D721Med (cell line): ENCODE measurements at places on chromosomes 16 and 17.

GRCh38 chr17:8647956-8648355 is 17.4 kb upstream of the MYH10 start:
- DNase-seq, result no peak

GRCh38 chr16:29662729-29663015 is 375 bp upstream of the SPN start:
- no peak for DNase-seq

DNA sequence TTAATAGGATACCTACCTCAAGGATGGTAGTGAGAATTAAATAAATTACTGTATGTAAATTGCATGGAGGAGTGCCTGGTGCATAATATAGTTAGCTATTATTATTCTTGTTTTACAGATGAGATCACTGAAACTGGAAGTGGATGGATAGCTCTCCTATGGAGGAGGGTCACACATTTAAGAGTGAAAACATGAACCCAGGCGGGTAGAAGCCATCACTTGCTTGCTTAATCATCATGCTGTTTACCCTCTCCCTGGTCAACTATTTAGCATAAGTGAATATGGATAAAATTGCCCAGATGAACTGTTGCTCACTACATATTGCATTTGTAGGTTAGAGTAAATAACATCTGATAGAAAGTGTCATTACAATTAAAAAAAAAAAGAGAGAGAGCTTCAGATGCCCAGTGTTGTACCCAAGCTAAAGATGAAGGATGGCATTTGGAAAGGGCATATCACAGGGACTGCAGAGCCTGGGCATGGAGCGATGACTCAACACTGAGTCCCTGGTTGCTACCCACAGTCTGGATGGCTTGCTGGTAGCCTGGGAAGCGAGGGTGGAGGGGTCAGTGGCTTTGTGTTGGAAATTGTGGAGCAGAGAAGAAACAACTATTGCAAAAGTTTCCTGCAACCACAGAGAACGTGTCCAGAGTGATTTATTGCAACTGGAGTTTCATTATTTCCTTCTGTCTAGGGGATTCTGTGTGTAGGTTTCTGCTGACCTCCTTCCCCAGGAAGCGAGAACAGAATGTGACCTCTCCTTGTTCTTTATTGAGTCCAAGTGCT is 414.4 kb downstream of the SHISA9 start:
- no peak for DNase-seq

- DNase-seq, result no peak
These were observed 7.4 kb downstream of the MPG start for GRCh38 chr16:85407-85782.

DNA sequence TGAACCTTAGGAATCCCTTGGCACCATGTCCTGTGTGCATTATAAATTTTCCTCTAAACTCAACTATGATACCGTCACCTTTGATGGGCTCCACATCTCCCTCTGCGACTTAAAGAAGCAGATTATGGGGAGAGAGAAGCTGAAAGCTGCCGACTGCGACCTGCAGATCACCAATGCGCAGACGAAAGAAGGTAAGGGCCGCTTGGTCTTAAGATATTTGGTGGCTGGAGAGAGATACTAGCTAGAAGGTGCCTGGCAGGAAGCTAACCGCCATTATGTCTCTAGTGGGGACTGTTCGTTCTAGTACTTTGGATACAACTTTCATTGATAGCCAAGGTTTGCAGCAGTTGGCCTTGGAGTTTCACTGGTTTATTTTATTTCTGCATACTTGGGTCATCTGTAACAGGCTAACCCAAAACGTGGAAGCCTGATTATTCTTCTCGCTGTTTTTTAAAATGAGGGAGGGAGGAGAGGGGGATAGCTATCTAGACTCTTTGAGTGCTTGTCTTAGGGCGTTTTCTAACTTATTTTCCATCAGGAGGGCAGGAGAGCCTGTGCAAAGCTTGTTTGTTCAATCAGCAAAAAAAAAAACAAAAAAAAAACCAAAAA is 1.3 kb downstream of the RBBP6 start:
- DNase-seq, result no peak

DNA sequence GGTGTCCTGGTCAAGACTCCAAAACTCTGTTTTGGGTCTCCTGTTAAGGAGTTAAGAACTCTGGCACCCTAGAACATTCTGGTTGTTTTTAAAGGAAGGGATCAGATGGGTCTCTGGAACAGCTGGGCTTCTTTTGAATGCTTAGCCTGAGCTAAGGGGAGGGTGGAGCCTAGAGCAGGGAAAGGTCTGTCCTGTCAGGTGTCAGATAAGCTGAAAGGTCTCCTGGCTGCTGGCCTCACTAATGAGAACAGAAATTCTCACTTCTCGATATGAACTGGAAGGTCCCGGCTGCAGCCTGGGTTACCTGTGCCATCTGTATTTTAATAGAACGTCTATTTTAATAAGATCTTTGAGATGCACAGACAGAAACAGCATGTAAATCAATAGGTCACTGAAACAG is 69.0 kb downstream of the RAP1GAP2 start:
- DNase-seq, result no peak

GRCh38 chr16:2323701-2324100 is 16.8 kb downstream of the ABCA3 start:
- no peak for DNase-seq

DNA sequence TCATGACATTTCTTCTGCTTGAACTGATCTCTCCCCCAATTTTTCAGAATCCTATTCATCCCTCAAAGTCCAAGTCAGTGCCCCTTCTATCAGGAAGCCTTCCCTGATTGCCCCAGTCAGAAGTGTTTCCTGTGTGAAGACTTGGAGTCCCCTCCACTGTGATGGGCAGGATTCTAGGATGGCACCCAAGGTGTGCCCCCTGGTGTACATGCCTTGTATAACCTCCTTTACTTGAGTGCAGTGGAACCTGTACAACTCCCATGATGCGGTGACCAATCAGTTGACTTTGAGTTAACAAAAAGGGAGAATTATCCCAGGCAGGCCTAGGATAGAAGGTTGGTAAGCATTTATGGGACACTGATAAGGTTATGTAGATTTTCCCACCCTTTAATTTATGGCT is 23.4 kb downstream of the MYH13 start:
- DNase-seq, result no peak

- no peak for DNase-seq
These were observed 36.6 kb downstream of the GINS3 start for GRCh38 chr16:58428621-58429542.

DNA sequence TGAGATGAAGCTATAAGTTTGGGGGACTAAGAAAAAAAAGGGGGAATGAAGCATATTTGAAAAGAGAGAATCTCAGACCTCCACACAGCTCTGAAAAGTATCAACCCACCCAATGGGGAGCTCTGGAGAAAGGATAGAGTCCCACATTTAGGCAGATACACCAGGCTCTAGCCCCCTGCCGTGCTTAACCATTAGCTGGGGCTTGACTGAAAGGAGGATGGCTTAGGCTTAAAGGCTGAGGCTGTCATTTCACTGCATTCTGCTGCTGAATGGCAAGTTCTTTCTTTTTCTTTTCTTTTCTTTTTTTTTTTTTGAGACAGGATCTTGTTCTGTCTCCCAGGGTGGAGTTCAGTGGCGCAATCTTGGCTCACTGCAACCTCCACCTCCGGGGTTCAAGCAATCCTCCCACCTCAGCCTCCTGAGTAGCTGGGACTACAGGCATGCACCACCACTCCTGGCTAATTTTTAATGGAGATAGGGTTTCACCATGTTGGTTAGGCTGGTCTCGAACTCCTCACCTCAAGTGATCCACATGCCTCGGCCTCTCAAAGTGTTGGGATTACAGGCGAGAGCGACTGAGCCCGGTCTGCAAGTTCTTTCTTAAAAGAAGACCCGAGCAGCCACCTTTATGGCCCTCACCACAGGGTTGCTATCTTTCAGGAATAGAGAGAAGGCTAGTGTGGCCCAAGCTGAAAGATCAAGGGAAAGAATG is 9.0 kb upstream of the MMP2 start:
- DNase-seq, result no peak

DNA sequence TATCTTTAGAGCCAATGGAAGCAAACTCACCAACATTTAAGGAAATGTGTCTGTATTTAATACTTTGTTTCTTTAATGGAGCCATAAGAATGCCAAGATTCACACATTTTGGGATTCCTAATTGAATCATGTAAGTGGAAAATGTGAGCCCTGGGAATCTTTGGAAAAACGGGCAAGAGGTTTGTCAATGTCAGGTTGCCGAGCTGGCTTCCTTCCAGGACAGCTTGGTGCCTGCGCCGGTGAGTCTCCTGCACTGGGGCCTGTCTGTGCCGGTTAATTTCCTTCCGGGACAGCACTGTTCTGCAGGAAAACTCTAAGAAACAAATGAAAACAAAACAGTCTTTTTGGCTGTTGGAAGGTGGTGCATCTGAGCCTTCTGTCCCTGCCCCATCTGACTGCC is 210.6 kb downstream of the HAPSTR1 start:
- DNase-seq, result no peak

- no peak for DNase-seq
These were observed 124.3 kb upstream of the IRX5 start for GRCh38 chr16:54806378-54806777.

DNA sequence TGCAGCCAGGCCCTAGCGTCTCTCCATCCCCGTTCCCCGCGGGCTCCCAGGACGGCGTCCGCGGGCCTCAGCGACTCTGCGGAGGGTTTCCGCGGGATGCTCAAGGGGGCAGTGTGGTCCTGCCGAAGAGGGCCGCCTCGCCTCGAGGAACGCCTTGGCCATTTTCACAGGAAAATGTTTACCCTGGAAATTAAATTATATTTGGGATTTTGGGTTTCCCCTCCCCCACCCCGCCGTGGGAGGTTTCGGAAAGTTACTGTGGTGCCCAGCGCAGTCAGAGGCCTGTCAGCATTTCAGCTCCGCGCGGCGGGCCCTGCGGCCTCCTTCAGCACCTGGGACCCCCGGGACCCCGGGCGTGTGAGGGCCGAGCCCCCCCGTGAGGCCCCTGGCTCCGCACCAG is 94.5 kb downstream of the PCTP start:
- no peak for DNase-seq

- DNase-seq, result no peak
These were observed 124.6 kb downstream of the TOX3 start for GRCh38 chr16:52422307-52422706.

GRCh38 chr16:12092544-12092921 is 116.0 kb downstream of the SNX29 start:
- no peak for DNase-seq

DNA sequence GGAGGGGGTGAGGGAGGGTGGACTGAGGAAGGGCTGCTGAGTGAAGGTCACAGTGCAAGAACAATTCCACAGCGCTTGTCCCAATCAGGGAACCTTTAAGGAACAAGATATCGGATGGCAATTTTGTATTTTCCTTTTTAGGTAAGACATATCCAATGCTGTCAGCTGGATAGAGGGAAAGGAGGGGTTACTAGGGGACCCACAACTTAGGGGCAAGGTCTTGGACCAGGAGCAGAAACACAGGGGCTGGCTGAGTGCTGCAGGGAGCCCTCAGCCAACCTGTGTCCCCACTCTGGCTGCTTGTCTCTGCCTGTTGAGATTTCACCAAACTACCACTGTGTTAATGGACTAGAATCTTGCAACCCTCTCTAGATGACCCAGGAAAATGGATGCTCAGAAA is 47.6 kb downstream of the AKAP1 start:
- no peak for DNase-seq

DNA sequence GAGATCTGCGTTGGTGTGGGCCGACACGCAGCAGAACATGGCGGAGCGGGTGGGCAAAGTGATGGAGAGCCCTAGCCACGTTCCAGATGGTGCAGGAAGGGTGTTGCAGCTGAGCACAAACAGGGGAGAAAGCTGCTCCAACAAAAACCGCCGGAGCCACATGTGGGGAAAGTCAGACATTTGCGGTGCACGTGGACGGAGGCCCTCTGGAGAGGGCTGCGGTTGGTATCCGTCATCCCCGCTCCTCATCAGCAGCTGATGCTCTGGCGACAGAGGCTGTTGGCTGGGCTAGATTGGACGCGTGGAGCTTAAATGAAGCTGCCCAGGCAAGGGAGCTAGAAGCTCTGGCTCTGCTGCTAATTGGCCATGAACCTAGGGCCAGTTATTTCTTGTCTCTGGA is 43.5 kb upstream of the ADCY9 start:
- DNase-seq, result no peak

- no peak for DNase-seq
These were observed 17.7 kb upstream of the HS3ST3A1 start for GRCh38 chr17:13619462-13619861.

DNA sequence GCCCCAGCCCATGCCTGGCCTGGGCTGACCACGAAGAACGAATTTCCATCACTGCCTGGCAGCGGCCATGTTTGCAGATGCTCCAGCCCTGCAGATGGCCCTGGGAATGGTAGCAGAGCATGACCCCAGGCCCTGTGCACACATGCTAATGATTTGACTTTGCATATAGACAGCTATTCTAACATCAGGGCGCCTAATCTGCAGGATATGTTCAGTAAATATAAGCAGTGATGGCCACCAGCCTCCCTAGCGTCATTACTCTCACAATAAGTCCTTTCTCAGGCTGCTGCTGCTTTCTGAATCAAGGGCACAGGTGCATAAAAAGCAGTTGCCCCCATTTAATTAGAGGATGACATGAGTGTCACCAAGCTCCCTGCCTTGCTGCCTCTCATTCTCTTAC is 24.2 kb downstream of the DNAH9 start:
- no peak for DNase-seq

DNA sequence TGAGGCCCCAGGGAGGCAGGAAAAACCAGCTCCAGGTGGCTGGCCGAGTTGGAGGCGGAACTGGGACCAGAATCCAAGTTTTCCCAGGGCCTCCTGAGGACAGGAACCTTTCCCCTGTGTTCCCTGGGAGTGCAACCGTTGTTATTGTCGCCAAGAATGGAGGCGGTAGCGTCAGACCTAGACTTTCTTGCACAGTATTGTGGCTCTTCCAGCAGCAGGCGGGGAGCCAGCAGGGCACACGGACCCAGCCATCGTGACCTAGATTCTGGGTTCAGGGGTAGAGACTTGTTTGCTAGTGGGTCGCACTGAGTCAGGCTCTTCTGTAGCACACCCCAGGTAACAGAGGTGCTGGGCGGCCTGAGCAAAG is 667 bp upstream of the KIF19 start:
- DNase-seq, result no peak

DNA sequence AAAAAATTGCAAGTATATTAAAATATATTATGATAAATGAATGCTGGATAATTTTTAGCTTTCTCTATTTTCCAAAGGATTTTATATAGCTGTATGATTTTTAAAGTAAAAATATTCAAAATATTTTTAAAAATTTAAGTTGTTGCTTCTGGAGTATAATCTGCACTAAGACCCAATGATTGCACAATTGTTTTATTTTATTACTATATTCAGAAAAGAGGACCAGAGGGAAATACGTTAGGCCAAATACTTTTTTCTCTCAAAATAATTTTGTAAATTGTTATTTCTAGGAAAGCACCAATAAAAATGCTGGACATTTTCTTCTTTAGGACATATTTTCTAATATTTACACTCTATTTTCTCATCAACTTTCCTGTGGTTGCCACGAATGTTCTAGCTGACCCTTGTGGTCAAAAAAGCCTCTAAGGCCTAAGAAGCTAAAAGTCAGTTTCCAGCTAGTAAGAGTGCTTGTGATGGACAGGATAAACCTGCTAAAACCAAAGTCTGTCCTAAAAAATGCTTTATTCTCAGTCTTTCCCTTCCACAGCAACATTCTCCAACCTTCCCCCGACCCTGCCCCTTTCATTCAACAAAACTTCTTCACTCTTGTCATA is 31.2 kb downstream of the MMD start:
- DNase-seq, result no peak

GRCh38 chr17:3710951-3711383 is 12.7 kb upstream of the HASPIN start:
- no peak for DNase-seq

- DNase-seq, result no peak
These were observed 3.3 kb downstream of the RND2 start for GRCh38 chr17:43028221-43028861.
